ENCODE measurements at places on chromosomes 7 and 10. TPM values are rescaled to one million over a fixed set of nuclear protein-coding genes. Genes with fewer than 3 reads are reported as not detected.
A peak's percentile ranks its signal among the peaks of the same experiment; 100 is the strongest.

- no peak for DNase-seq
These were observed 174.2 kb upstream of the TCERG1L start for GRCh38 chr10:131485732-131486131.

- DNase-seq, result no peak
These were observed 238.6 kb downstream of the CNTNAP2 start for GRCh38 chr7:146355216-146355615.

- DNase-seq, result no peak
These were observed 5.5 kb downstream of the ADRA2A start for GRCh38 chr10:111082102-111082975.

- no peak for DNase-seq
These were observed 39.1 kb downstream of the NRCAM start for GRCh38 chr7:108417144-108417543.

GRCh38 chr7:79897166-79897565, 237.5 kb upstream of the GNAI1 start:
- DNase-seq, result no peak

GRCh38 chr7:73536479-73536878, 14.4 kb upstream of the BAZ1B start:
- no peak for DNase-seq

DNA sequence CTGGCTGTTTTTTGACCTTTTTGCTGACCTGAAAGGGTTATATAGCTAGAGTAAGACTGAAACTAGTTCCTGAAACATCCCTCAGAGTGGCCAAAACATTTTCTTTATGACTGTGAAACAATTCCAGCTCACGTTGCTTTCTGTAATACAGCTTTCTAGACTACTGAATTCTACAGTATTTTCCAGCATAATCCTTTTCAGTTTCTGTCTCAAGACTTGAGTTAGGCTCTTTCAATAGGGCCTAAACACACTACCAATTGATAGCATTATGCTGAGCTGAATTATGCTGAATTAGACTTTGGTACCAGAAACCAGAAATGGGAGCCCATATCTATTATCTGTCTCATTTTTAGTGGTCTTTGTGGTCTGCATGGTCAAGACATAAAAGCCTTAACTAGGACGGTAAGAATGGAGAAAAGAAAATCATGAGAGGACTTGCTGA, 72.6 kb downstream of the EPDR1 start:
- DNase-seq, result no peak

GRCh38 chr10:4254101-4254994, 469.3 kb upstream of the KLF6 start:
- DNase-seq, result no peak

- peak; percentile 57 for DNase-seq
These were observed 177.6 kb downstream of the PRKAG2 start for GRCh38 chr7:151699147-151699927.

DNA sequence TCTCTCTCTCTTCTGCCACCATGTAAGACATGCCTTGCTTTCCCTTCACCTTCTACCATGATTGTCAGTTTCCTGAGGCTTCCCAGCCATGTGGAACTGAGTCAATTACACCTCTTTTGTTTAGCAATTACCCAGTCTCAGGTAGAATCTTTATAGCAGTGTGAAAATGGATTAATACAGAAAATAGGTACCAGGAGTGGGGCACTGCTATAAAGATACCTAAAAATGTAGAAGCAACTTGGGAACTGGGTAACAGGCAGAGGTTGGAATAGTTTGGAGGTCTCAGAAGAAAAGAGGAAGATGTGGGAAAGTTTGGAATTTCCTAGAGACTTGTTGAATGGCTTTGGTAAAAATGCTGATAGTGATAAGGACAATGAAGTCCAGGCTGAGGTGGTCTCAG, 15.6 kb downstream of the GALNTL5 start:
- DNase-seq, result no peak

- DNase-seq, result no peak
These were observed 233.6 kb downstream of the COBL start for GRCh38 chr7:51082940-51083533.

DNA sequence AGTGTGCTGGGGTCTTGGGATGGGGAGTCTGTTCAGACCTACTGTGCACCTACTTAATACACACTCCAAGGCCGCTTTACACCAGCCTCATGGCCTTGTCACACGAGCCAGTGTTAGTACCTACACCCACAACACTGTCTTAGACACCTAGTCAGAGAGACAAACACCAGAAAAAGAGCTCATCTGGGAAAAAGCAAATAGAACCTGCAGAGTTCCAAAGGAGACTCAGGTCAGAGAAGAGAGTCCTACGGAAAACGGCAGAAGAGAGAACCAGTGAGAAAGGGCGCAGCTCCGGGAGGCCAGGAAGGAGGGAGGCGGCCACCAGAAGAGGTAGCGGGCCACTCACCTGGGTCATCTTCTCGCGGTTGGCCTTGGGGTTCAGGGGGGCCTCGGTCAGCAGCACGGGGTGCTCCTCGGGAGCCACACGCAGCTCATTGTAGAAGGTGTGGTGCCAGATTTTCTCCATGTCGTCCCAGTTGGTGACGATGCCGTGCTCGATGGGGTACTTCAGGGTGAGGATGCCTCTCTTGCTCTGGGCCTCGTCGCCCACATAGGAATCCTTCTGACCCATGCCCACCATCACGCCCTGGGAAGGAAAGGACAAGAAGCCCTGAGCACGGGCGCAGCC, 105.3 kb upstream of the TNRC18 start:
- DNase-seq, result no peak

GRCh38 chr10:102782673-102783551, 39.2 kb downstream of the WBP1L start:
- peak; percentile 60 for DNase-seq

- DNase-seq, result no peak
These were observed 543 bp downstream of the HMX3 start for GRCh38 chr10:123136221-123136805.

DNA sequence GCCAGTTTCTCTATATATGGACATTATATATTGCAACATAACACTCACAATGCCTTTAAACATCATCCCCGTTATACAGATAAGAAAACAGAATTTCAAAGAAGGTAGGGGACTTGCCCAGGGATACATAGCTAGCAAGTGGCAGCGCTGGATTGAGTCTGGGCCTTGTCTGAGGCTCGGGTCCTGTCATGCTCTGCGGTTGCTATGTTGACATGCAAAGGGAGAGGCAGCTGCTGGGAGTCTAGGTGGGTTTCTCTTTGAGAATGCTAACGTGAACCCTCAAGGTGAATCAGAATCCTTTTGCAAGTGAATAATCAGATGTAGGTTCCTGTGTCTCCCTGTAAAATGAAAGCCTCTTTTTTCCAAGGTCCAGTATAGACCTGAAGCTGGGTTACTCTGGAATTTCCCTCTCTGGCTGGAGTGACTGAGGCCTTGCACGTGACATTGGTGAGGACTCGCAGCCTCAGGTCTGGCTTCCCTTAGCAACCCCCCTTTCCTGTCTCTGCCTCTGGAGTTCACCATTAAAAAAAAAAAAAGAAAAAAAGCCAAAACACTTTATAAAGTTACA, 38.9 kb downstream of the TCF7L2 start:
- no peak for DNase-seq

- DNase-seq, result no peak
These were observed 191.2 kb upstream of the SHH start for GRCh38 chr7:156003220-156004162.

COL1A2 gene
- 155 TPM for total RNA-seq

CDCA7L gene
- 27.0 TPM for total RNA-seq

MEST gene
- total RNA-seq, result 42.6 TPM

SLC35B4 gene
- 9.0 TPM for total RNA-seq

MICALL2 gene
- total RNA-seq, result 96.2 TPM

Measured in mucosa of descending colon (tissue), 3 donors.